ENCODE measurements at places on chromosomes 7 and 10.

GRCh38 chr7:35780070-35780469 lies 20.8 kb upstream of the SEPTIN7 start:
- no peak for DNase-seq

DNA sequence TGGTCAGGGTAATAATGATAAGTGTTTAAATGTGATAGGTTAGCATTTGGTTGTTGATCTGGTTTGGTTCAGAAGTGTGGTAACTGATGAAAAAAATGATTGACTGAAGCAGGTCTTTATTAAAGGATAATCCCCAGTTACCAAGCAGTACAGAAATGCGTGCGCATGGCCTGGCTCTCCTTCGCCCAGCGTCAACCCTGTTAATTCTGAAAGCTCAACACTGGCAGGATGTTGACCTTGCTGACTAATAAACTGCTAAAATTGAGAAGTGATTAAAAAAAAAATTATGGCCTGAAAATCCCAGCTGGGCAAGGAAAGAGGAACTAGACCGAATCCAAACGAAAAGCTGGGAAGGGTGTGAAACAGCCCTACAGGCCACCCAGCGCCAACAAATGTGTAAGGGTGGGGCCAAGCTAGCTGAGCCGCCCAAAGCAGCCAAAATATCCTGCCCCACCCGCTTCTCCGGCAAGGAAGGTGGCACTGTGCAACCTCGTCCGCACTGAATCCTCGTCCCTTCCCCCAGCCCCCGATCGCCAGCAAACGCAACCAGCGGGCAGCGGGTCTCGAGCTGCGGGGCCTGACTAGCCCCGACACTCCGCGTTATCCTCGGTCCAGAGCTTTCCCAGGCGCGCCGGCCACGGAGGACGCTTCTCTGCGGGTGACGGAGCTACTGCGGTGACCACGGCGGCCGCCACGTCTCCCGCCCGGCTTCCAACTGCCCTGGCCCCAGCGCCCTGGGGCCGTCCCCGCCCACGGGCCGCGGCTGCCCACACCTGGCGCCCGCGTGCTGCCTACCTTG lies 561 bp downstream of the SHTN1 start:
- peak; percentile 93 for DNase-seq

GRCh38 chr7:67928141-67928540 lies 931.5 kb downstream of the TYW1 start:
- no peak for DNase-seq

- DNase-seq: no peak
Measured at GRCh38 chr7:157543276-157543675, 206.5 kb downstream of the DNAJB6 start.

DNA sequence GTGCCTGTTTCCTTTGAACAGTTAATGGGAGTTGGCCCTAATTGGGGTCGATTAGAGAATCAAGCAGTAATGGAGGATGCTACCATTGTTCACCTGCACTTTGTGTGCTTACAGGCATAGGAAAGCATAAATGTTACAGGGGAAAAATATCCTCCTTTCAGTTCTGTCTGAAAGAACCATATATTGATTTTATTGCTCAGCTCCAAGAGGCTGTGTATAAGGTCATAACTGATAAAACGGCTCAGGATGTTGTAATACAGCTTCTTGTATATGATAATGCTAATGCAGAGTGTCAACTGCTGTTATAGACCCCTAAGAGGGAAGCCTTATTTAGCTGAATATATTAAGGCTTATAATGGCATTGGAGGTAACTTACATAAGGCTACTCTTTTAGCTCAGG lies 32.9 kb upstream of the AKR1C2 start:
- DNase-seq: no peak

DNA sequence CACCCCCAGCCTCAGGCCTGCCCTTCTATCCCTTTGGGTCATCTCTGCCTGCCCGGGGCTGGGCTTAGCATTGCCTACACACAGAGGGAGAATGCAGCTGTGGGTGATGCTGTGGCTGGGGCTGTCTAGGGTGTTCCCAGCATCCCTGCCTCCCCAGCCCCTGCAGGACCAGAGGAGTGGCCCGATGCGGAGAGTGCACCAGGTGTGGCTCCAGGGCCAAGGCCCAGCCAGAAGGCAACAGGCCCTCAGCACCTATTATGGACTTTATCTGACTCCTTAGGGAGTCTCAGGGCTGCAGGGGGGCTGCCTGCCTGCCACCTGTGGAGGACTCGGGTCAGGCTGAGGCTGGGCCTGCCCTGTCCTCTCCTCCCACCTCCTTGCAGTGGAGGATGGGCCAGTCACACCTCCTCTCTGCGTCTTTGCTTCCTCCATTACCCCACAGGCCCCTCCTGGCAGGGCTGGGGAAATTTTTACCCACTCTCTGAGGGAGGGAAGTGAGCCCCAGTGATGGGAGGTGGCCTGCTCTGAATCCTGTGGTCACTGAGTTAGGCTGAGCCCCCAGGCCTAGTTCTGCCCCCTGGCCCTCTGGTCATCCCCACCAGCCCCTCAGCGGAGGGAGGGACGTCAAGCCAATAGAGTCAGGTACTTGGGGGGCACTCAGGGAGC lies 92.9 kb upstream of the PCBD1 start:
- no peak for DNase-seq

DNA sequence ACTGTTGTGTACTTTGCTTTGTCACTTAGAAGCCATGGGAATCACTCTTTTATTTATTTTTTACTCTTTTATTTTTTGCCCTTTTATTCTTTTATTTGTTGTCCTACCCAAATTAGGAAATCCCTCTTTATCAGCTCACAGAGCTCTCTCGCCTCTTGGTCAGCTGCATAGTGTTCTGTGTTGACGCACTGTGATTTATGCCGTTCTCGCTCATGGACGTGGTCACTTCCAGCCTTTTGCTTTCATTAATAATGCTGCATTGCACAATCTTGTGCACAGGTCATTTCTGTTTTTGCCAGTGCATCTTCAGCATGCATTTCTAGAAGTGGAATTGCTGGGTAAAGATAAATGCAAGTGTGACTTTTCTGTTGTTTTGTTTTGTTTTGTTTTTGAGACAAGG lies 42.3 kb downstream of the FBH1 start:
- peak; percentile 12 for DNase-seq

DNA sequence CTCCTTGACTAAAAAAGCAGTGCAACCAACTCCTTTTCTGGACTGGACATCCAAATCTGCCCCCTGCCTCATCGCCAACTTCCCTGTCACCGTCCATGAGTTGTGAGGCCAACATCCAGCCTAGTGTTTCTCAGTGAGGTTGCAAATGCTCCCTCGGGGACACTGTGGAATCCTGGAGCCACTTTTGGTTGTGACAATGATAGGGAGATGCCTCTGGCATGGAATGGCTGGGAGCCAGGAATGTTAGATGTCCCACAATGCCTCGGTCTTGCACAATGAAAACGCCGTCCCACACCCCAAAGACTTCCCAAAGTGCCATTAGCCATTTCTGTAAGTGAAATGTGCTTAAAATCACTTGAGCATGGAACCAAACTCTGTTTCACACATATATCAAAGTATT lies 105.2 kb downstream of the OSBPL3 start:
- no peak for DNase-seq

- no peak for DNase-seq
Measured at GRCh38 chr7:138514044-138514443, 54.0 kb downstream of the TRIM24 start.

DNA sequence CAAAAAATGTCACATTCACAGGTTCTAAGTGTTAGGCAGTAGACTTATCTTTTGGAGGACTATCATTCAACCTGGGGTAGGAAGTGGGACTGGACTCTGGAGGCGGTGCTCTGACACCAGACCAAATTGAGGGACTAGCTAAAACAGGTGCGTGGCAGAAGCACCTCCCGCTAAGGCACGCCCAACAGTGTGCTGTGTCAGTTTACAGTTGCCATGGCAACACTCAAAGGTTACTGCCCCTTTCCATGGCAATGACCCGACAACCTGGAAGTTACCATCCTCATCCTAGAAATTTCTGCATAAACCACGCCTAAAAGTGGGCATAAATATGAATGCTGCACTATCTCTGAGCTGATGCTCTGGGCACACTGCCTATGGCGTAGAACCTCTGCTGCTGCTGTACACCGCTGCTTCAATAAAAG lies 14.0 kb upstream of the BLNK start:
- DNase-seq: no peak

GRCh38 chr10:77842652-77843212 lies 83.8 kb downstream of the DLG5 start:
- no peak for DNase-seq

DNA sequence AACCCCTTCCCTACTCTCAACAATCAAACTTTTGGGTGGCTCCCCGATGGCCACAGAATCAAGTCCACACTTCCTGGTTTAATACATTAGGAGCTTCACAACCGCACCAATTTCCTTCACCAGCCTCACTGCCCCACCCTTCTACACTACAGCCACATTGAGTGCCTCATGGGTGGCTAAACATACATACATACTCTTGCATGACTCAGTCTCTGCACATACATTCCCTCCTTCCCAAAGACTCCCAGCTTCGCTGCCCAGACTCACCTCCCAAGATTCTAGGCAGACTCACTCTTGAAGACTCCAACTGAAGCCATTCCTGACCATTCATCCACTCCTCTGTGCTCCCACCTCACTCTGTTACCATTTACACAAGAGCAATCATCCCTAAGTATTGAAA lies 15.9 kb downstream of the VPS41 start:
- DNase-seq: no peak

GRCh38 chr7:56157238-56157790 lies 41.1 kb upstream of the NUPR2 start:
- DNase-seq: no peak

GRCh38 chr10:29084681-29085307 lies 204.1 kb upstream of the LYZL1 start:
- no peak for DNase-seq

GRCh38 chr7:84025332-84025927 lies 169.2 kb downstream of the SEMA3A start:
- DNase-seq: no peak

- no peak for DNase-seq
Measured at GRCh38 chr7:80184693-80185092, 50.1 kb downstream of the GNAI1 start.

- DNase-seq: no peak
Measured at GRCh38 chr7:99984593-99984992, 8.8 kb upstream of the AZGP1 start.

GRCh38 chr7:145497911-145498525 lies 618.6 kb upstream of the CNTNAP2 start:
- no peak for DNase-seq

DNA sequence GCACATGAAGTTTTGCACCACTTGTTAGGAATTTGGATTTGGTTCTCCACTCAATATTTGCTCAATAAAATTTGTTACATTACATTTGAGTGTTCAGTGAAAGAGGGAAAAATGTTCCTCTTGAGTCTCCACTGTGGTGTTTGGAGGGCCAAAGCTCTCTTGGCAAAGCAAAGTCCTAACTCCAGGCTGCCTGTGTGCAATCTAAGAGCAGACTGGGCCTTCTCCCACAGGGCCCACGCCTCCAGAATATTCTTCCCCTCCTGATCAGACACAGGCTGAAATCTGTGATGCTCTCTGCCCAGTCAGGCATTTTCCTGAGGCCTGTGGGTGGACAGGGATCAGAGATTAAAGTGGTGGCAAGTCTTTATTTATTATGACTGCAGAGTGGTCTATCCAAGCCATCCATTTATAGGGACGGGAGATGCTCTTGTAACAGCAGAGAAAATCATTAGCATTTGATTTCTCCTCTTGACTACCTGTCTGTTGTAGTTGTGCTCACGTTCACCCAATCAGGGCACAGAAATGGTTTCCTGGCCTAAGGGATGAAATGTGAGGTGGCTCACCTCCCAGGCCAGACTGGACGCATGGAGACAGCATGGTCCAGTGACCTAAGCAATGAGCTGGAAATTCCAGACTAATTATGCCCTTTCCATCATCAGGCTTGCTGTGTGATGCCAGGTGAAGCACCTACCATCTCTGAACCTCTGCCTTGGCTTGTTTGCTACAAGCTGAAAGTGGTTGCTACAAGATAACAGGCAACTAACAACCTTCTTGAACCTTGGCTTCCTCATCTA lies 147.1 kb upstream of the NRBF2 start:
- no peak for DNase-seq

GRCh38 chr7:152120210-152120609 lies 94.7 kb downstream of the GALNT11 start:
- no peak for DNase-seq

DNA sequence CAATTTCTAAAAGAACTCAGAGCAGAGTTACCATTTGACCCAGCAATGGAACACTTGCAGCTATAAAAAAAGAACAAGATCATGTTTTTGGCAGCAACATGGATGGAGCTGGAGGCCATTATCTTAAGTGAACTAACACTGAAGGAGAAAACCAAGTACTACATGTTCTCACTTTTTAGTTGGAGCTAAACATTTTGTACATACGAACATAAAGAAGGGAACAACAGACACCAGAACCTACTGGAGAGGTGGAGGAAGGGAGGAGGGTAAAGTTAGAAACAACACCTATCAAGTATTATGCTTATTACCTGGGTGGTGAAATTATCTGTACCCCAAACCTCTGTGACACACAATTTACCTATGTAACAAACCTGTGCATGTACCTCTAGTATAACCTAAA lies 329.5 kb downstream of the ATRNL1 start:
- no peak for DNase-seq

DNA sequence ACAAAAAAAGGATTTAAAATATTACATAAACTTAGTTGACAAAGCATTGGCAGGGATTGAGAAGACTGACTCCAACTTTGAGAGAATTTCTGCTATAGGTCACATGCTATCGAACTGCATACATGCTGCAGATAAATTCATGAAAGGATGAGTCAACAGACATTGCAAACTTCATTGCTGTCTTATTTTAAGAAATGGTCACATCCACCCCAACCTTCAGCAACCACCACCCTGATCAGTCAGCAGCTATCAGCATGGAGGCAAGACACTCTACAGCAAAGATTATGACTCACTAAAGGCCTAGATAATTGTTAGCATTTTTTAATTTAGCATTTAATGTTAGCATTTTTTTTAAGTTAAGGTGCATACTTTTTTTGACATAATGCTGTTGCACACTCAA lies 73.6 kb downstream of the AGK start:
- DNase-seq: no peak

- no peak for DNase-seq
Measured at GRCh38 chr10:57224811-57225210, 863.8 kb upstream of the ZWINT start.

DNA sequence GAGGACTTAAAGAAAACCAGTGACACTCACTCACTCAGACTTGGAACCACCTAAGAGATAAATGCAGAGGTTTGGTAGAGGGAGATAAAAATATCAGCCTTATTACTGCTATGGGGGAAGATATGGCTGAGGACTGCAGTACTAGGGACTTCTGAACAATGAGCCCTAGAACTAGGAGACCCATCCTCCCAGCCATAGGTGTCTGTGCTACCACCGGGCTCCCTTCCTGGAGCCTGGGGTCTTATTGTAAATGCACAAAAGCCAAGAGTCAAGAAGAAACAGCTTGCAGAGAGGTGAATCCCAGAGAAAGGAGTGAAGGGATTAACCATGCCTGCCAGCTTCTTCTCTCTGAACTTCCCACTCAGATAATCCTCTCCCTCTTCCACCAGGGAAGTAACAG lies 108.3 kb upstream of the AKR1E2 start:
- no peak for DNase-seq

- no peak for DNase-seq
Measured at GRCh38 chr10:31739146-31739545, 189.5 kb downstream of the ARHGAP12 start.

DNA sequence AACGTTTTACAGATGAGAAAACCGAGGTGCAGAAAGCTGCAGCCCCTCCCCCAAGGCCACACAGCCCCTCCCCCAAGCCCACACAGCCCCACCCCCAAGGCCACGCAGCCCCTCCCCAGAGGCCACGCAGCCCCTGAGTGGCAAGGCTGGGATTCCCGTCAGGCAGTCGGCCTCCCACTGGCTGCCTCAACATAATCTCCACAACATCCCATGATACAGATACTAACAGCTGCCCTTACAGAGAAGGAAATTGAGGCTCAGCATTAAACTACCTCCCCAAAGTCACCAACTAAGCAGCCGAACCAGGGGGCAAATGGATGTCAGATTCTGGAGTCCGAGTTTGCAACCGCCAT lies 15.9 kb downstream of the SH3PXD2A start:
- DNase-seq: no peak
